ENCODE measurements at places on chromosomes 7 and 10.

GRCh38 chr10:76037531-76038155 lies 606.2 kb downstream of the LRMDA start:
- no peak for DNase-seq

GRCh38 chr10:119775529-119775928 lies 49.7 kb downstream of the INPP5F start:
- DNase-seq, result no peak

DNA sequence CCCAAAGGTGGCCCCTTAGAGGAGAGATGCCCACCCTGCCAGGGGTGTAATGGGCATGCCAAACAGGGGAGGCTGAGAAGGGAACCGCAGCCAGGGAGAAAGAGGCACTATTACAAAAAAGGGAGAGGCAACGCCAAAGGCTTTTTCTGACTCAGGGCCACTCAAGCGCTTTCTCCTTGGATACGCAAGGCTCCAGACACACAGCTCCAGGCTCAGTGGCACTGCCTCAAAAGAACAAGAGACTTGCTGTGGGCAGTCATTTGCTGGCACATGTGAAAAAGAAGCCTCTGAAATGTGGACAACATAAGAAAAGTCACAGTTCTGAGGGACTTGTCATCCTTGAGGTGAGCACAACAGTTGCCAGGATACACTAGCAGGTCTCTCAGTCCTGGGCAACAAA lies 128.4 kb downstream of the DGKI start:
- DNase-seq, result no peak

GRCh38 chr10:44280226-44281014 lies 104.5 kb downstream of the CXCL12 start:
- no peak for DNase-seq

DNA sequence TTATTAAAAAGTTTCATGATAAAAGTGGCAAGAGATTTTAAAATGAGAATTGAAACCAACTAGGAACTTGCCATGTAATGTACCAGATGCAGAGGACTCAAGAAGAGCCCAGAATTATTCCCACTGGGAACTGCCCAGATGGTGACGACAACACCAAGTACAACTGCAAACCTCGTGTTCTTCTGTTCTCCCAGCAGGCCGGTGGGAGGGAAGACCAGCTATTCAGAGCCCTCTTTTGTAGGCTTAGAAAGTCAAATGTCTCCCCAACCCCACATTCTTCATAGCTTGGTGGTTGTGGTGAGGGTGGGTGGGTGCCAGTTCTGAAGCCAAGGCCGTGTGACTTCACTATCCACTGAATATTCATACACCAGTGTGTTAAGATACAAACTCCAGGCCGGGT lies 54.3 kb upstream of the ITGB1 start:
- no peak for DNase-seq

- DNase-seq, result no peak
Observed at GRCh38 chr7:11737723-11738122, 94.3 kb downstream of the THSD7A start.

DNA sequence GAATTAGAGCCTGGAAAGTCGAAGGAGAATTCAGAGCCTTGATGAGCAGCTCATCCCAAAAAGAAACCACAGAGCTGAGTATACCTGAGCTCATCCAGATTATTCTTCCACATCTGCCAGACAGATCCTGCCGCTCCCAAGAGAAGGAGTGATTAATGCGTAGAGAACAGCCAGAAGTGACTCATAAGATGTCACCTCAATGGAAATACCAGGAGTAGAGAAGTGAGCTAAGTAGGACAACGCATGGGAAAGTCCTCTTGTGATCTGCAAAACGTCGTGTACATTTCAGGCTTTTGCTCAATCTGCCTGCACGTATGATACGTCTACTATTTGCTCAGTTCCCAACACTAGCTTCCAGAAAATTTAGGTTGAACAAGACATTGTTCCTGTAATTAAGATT lies 230.5 kb upstream of the AUTS2 start:
- DNase-seq, result no peak

DNA sequence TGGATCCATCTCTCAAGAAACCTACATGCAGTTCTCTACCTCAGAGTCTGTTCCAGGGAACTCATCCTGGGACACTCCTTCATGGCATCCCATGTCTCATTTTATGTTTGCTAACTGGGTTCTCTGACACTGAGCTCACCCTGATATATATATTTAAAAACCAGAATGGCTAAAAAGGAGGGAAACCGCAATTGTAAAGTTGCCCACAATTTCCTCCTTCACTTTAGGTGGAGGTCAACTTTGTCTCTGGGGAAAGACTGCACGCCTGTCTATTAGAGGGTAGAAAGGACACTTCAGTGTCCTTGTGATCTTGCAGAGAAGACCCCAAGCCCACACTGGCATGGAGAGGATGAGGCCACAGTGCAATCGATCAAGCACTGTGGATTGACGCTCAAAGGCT lies 131.7 kb downstream of the TEX36 start:
- DNase-seq, result no peak

DNA sequence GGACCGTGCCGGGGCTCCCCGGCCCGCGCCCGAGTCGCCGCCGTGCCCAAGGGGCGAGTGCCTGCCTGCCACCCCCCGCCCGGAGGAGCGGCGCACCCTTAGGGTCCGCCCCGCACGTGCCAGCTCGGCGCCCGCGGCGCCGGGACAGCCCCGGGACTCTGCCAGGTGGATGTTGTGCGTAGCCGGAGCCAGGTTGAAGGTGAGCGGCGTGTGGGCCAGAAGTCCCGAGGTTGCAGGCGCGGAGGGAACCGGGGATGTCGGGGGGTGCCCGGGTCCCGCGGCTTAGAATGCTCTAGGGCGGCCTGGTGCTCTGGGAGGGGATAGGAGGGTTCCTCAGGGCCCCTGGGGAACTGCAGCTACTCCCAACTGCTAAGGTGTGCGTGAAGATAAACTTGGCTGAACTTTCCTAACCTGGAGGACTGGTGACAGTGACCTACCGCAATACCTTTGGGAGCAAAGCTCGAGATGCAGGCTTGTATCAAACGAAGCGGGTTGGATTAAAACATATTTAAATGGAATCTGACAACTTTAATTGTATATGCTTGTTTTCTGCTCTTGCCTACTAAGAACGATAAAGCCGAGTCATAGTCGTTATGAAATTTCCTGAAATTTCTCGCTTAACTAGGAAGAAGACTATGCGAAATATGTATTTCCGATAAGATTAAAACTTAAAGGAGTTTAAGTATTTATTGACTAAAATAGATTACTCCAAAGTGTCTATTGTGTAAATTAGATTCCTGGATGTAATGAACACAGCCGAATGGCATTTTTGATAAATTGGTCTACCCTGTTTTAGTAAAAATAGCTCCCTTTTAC lies at the start of gene CUX1:
Gene CUX1 (plus strand): TSS at position 156 of the 816 bp plus-strand sequence. CDS start 14 bp downstream, at position 170.
- DNase-seq, result no peak

DNA sequence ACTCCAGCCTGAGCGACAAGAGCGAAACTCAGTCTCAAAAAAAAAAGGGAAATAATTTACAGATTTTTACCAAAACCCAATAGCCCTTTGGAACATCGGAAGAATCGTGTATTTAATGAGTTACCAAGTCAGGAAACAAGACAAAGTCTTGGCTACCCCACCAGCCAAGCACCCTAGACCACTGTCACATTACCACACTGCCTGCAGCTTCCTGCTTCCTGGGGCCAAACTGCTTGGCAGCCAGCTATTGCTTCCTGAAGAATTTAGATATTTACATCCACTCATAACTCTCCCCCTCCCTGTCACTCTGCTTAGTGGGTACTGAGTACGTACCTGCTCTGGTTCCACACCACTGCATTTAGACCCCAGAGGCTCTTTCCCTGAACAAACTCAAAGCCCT lies 14.1 kb upstream of the TNPO3 start:
- DNase-seq, result no peak

DNA sequence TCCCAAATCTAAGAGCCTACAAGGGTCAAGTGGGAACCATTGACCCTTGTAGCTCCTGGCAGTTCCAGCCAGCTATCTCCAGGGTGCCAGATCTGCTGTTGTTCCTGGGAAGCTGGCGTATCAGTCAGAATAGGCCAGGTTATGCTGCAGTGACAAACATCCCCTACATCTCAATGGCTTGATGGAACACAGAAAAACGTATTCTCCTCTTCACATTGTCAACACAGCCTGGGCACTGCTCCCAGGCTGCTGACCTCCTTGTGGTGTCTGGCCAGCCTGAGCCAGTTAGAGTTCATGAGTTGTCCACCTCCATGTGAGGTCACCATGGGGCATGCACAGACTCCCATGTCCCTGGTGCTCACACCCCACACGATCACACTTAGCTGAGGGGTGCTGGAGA lies 9.5 kb upstream of the TNRC18 start:
- DNase-seq, result no peak

GRCh38 chr10:7272008-7272407 lies 138.8 kb downstream of the SFMBT2 start:
- no peak for DNase-seq

- DNase-seq, result no peak
Observed at GRCh38 chr10:24974976-24975375, 22.6 kb upstream of the PRTFDC1 start.

DNA sequence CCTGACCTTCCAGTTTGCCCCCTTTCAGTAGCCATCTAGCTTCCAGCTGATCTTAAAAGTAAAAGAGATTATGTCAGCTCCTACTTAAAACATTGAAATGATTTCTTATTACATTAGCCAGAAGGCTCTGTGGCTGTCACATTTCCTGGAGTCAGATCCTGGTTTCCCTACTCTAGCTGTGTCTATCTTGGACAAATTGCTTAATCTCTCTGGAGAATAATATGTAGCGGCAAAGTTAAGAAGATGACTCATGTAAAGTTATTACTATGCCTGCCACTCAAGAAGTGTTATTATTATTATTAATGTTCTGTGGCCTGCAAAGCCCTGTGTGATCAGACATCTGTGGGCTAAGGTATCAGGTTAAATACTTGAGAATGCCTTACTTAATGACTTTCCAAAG lies 107.2 kb downstream of the RUNDC3B start:
- no peak for DNase-seq

GRCh38 chr7:128323459-128324367 lies 20.0 kb downstream of the RBM28 start:
- DNase-seq, result no peak

- no peak for DNase-seq
Observed at GRCh38 chr10:102146971-102147428, 5.2 kb upstream of the NOLC1 start.

DNA sequence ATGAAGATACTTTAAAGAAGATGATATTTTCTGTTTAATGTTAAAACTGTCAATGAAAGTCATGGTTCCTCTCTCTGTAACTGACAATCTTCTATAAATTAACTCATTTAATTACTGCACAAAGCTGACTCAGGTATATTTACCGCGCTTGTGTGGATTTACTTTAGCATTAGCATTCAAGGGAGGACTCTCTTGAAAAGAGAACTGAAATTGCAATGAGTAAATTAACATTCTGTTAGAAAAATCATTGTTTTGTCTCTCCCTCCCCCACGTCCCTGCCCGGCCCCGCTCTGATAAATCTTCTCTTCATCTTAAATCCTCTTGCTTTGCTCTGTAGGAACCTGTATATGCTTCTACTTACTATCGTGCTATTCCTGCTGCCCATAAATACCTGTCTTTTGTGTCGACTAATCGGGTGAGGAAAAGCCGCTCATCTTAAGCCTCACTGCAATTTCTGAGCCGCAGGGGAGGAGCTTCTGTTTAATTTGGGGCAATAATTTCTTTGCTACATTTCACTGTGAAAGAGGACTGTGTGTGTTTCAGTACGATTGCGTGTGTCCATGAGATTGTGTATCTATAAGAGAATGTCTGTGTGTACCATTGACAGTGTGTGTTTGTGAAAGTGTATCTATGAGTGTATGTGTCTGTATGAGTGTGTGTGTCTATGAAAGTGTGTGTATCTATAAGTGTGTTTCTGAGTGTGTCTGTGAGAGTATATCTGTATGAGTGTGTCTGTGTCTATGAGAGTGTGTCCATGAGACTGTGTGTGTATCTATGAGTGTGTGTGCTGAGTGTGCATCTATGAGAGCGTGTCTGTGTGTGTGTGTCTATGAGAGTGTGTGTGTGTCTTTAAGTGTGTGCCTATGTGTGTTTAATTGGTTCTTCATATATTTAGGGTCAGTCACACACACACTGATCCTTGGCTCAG lies 46.5 kb upstream of the LYZL2 start:
- no peak for DNase-seq

DNA sequence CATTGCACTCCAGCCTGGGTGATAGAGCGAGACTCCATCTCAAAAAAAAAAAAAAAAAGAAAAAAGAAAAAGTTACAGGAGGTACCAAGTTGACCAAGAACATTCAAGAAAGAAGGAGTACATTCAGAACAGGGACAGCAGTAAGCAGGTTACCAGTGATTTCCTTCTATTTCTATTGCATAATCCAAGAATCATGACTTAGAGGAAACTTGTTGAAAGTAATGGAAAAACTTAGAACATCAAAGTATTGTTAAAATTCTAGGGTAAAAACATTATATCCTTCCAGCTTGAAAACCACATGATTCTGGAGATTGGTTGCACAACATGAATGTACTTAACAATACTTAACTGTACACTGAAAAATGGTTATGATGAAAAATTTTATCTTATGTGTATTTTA lies 25.2 kb downstream of the RAPGEF5 start:
- DNase-seq, result no peak

DNA sequence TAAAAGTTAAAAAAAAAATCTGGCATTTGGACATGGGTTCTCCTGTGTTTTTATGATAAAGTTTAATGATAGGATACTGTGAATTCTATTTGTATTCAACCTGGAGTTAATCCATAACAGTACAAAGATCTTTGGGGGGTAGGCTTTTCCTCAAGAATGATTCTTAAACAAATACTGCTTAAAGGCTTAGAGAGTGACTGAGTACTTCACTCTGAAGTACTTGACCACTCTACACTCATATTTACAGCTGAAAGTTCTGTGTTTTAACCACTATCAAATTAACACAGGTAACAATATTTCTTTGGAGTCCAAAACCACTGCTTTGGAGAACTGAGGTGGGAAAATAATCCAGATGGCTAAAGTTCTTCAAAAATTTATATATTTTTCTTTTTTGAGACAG lies 74.2 kb upstream of the TMEM168 start:
- no peak for DNase-seq

- no peak for DNase-seq
Observed at GRCh38 chr10:21516242-21517131, 9.0 kb downstream of the SKIDA1 start.

- DNase-seq, result no peak
Observed at GRCh38 chr10:35834877-35835494, 192.9 kb upstream of the FZD8 start.

DNA sequence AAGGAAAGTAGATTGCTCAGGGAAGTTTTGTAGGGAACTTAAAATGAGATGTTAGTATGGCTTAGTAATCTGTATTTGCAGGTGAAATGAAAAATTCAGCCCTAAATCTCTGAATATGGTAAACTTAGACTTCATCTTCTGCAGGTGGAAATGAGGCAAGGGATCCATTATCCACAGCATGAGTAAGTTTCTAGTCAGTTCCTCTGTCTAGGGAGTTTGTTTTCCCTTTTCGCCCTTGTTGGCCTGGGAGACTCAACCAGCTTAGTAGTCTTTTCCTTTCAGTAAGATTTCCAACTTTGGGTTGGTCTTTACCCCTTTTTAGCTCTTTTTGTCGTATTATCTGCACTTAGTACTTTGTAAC lies 65.6 kb downstream of the ZEB1 start:
- no peak for DNase-seq

- no peak for DNase-seq
Observed at GRCh38 chr10:58278274-58278961, 9.5 kb downstream of the CISD1 start.

- no peak for DNase-seq
Observed at GRCh38 chr10:72229261-72230251, 13.5 kb upstream of the ASCC1 start.

- no peak for DNase-seq
Observed at GRCh38 chr10:14758994-14759664, 15.6 kb downstream of the FAM107B start.
